ENCODE measurements at places on chromosomes 5 and 9. TPM values are rescaled to one million over a fixed set of nuclear protein-coding genes. Genes with fewer than 3 reads are reported as not detected.
A peak's percentile ranks its signal among the peaks of the same experiment; 100 is the strongest.

DNA sequence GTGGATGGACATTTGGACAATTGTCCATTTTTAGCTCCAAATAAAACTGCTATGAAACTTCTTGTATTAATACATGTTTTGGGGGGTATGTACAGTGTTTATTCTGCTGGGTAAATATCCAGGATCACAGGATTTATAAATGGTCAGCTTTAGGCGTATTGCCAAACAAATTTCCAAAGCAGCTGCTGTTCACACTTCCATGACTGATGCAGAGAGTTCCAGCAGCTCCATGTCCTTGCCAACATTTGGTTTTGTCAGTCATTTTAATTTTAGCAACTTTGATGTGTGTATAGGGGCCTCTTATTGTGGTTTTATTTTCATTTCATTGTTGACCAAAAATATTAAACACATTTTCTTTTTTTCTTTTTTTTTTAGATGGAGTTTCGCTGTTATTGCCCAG lies 9.8 kb upstream of the SUSD1 start:
- DNase-seq, result no peak
- H3K4me1 ChIP-seq, result peaks cover 13% of the 10 kb centered on the region
- no peak overlapping the region for H3K27ac ChIP-seq
- H3K4me3 ChIP-seq, result no peak overlapping the region
- H3K36me3 ChIP-seq, result no peaks in the 10 kb centered on the region

DNA sequence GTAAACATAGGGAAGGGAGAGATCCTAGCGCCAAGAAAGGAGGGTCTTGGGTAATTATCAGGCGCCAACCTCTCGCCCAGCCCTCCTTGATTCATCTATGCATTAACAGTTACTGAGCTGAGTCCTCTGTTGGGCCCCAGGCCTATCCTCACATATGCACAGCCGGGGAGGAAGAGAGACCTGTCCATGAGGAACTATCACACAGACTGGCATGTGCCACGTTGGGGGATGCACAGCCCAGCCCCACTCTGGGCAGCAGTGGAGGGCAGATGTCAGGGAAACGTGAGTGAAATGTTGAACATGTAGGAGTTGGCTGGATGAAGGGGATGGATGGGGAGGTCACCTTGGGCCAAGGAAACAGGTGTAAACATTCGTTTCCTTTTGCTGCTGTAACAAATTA lies 18.8 kb upstream of the ENHO start:
- no peak for DNase-seq
- H3K27me3 ChIP-seq, result no peaks in the 10 kb centered on the region
- H3K4me3 ChIP-seq, result no peak overlapping the region

- DNase-seq, result peak; percentile 12
- no peaks in the 10 kb centered on the region for H3K4me1 ChIP-seq
- H3K4me3 ChIP-seq, result no peak overlapping the region
- H3K27me3 ChIP-seq, result no peaks in the 10 kb centered on the region
Observed at GRCh38 chr9:93902051-93902779, 52.9 kb downstream of the BARX1 start.

- peaks cover 18% of the 10 kb centered on the region for H3K4me1 ChIP-seq
- no peaks in the 10 kb centered on the region for H3K27me3 ChIP-seq
- no peak for DNase-seq
- H3K27ac ChIP-seq, result peak overlapping the region; percentile 94
Observed at GRCh38 chr5:77029376-77029885, 773 bp upstream of the AGGF1 start.

- no peaks in the 10 kb centered on the region for H3K27me3 ChIP-seq
- H3K36me3 ChIP-seq, result peaks cover 15% of the 10 kb centered on the region
- DNase-seq, result peak; percentile 64
- H3K4me3 ChIP-seq, result no peak overlapping the region
Observed at GRCh38 chr9:87678650-87679355, 47.1 kb upstream of the CTSL start.

GRCh38 chr9:79657891-79658290 lies 86.1 kb downstream of the TLE4 start:
- no peak for DNase-seq
- H3K4me1 ChIP-seq, result peaks cover 18% of the 10 kb centered on the region
- H3K4me3 ChIP-seq, result no peak overlapping the region
- peaks cover 9% of the 10 kb centered on the region for H3K36me3 ChIP-seq
- H3K27me3 ChIP-seq, result no peaks in the 10 kb centered on the region

DNA sequence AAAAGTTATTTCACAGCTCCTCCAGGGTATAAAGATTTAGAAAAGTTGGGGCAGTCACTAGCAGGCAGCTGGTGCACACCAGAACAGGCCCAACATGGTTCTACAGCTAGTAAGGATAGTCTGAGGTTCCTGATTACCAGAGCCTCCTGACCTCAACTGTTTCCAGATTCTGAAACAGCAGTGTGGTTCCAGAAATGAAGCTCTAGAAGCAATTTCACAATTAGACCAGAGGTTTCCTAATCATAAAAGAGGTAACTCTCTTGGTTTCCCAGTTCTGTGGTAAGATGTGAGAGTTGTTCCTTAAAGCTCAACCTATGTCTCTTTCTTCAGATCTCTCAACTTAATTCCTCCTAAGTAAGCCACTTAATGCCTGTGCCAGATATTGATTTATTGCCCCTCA lies 11.9 kb downstream of the AGTPBP1 start:
- no peak for DNase-seq
- no peaks in the 10 kb centered on the region for H3K36me3 ChIP-seq
- no peaks in the 10 kb centered on the region for H3K27me3 ChIP-seq
- no peak overlapping the region for H3K4me3 ChIP-seq
- peaks cover 19% of the 10 kb centered on the region for H3K4me1 ChIP-seq

GRCh38 chr5:40027400-40027799 lies 602.6 kb upstream of the DAB2 start:
- H3K27me3 ChIP-seq, result no peaks in the 10 kb centered on the region
- H3K36me3 ChIP-seq, result no peaks in the 10 kb centered on the region
- H3K4me1 ChIP-seq, result peaks cover 4% of the 10 kb centered on the region
- H3K4me3 ChIP-seq, result no peak overlapping the region
- no peak for DNase-seq
- H3K27ac ChIP-seq, result no peak overlapping the region

ERBIN gene
- total RNA-seq, result 50.5 TPM

RLN1 gene
- not detected for total RNA-seq

PCDHA9 gene
- total RNA-seq, result not detected

FIBCD1 gene
- total RNA-seq, result 0.56 TPM

All from heart left ventricle (tissue), 16 donors.